ENCODE measurements at places on chromosomes 16 and 17. TPM values are rescaled to one million over a fixed set of nuclear protein-coding genes. Genes with fewer than 3 reads are reported as not detected.

SCNN1B gene
- 4.5 TPM for total RNA-seq

KRT24 gene
- not detected for total RNA-seq

ARL5C gene
- total RNA-seq = not detected

PRR15L gene
- total RNA-seq = not detected

C16orf46 gene
- not detected for total RNA-seq
